ENCODE measurements at places on chromosomes 16 and 17.

DNA sequence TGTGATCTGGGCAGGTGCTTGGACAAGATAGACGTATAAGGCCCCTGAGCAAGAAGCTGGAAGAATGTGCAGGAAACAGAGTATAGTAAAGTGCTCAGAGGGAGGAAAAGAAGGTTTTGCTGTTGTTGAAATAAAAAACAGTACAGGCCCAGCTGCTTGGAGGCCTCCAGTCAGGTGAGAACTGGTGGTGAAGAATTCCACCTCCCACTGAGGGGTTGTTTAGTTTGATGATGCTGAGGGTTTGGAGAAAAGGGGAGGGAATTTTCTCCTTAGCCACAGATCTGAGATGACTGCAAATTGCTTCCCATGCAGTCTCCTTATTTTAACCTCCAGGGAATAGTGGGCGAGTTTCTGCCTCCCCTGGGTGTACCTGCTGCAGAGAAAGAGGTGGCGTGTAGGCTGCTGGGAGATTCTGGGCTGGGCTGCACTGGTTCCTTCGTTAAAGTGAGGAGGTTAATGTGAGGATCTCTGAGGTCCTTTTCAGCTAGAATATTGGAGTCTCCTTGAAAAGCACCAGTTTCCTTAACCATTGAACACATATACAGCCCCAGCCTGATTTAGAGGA is 25.8 kb downstream of the SMPD3 start:
- no peak for DNase-seq

- no peak for DNase-seq
Observed at GRCh38 chr16:13839577-13839976, 80.4 kb upstream of the ERCC4 start.

- no peak for DNase-seq
Observed at GRCh38 chr17:17424552-17424951, 52.2 kb upstream of the MED9 start.

DNA sequence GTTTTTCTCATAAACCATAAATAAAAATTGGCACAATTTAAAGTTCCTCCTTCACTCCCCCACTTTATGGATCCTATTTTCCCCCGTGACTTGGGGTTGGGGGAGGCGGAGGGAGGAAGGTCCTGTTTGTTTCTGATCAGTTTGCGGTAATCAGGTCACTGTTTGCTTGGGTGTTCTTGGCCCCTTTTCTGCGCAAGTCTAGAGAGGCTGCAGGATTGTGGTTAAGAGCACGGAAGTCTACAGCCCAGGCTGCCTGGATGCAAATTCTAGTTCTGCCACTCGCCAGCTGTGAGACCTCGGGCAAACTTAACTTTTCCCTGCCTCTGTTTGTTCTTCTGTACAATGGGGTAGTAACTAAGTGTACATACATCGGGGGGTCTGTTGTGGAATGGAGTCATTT is 12.1 kb downstream of the ATP2C2 start:
- no peak for DNase-seq

DNA sequence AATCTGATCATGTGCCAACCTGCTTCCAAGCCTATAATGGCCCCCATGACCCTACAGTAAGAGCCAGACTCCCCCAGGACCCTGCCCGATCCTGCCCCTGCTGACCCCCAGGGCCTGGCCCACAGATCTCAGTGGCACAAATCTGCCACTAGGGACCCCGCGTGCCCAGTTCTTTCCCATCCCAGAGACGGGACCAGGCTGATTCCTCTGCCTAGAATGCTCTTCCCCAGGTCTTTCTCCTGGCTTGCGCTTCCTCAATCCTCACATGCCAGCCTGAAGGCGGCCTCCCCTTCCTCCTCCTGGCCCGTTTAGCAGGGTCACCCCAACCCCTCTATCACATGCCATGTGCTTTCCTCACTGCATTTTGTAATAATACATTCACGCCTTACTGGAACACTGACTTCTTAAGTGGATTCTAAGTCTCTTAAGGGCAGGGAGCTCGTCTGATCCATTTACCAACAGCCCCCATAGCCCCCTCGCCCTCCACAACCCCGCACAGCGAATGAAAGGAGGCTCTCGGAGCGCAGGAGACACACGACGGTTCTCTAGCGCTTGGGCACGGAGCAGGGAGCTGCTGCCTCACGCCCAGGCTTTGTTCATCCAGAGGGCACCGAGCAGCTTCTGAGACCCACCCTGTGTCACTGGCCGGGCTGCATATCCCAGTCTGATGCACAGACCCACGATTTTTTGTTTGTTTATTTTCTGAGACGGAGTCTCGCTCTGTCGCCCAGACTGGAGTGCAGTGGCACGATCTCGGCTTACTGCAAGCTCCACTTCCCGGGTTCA is 1.2 kb downstream of the TRIM65 start:
- DNase-seq = peak; percentile 76

GRCh38 chr16:47395733-47396498 is 64.9 kb downstream of the ITFG1 start:
- no peak for DNase-seq

DNA sequence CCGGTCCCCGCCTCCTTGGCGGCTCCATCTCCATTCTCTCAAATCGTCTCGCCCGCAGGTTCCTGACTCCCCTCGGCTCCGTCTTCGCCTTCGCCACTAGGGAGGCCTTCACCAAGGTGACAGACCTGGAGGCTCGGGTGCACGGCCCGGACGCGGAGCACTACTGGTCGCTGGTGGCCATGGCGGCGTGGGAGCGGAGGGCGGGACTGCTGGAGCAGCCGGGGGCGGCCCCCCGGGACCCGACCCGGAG is 862 bp downstream of the GLTPD2 start:
- no peak for DNase-seq

DNA sequence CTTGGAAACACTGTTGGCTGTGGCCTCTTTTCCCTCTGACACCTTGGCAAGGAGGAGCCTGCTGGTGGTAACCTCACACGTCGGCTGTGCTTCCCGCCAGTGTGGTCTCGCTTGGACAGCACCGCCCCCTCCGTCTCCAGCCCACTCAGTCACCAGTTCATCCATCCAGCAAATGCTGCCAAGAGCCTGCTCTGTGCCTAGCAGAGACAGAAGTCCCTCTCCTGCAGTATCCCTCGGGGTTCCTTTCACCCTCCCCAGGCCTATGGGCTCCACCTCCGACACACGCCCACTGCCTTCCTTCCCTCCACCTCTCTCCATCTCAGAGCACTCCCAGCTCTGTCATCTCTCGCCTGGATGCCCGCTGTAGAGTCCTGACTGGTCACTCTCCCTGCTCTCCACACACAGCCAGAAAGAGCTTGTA is 12.3 kb downstream of the CACNG4 start:
- DNase-seq = no peak

- DNase-seq = no peak
Observed at GRCh38 chr17:48721009-48721402, 1.3 kb downstream of the PRAC1 start.

DNA sequence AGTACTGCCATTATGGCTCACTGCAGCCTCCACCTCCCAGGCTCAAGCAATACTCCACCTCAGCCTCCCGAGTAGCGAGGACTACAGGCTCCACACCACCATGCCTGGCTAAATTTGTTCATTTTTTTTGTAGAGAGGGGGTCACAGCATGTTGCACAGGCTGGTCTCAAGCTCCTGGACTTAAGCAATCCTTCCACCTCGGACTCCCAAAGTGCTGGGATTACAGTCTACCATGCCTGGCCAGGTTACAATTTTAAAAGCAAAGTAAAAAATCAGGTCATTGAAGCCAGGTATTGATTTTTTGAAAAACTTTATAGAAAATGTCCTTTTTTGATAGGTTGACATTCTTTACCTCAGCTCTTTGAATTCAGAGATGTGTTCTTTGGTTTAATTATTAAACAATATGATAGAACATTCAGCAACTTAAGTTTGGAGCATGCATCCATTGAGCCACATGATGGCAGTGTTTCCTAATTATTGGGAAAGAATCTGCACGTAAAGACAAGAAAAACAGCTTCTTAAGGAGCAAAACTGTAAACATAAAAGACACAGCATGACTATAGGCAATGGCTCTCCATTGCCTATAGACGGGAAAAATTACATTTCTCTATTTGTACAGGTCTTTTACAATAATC is 1.7 kb upstream of the SLC16A11 start:
- DNase-seq = no peak

DNA sequence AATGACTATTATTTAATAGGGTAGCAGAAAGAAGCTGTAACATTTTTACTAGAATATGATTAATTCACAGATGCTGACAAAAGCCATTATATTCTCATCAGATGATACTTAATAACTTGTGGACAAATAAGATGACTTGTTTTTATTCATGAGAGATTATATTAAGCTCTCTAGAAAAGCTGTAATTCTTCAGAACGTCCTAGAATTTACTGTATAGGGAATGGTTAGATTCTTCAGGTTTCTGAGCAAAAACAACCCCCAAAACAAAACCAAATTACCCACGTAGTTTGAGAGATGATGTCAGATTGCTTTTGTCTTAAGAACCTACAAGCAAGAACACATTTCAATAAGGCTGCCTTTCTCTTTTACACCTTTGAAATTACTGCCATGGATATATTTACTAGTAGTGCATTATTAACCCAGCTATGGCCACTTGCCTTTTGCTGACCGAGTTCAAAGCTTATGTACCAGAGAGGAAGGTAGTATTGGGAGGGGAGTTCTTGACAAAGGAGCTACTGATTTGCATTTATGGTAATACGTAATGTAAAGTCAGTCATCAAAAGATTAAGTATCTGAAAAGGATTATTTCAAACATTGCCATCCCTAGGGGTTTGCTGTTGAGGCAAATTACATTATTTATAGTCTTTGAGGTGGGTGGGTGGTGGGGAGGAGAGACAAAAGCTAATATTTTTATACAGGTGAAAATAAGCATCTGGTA is 51.7 kb downstream of the NLK start:
- DNase-seq = no peak

- DNase-seq = no peak
Observed at GRCh38 chr16:74451951-74452758, 30.9 kb upstream of the CLEC18B start.

- DNase-seq = no peak
Observed at GRCh38 chr17:71145486-71145885, 975.3 kb upstream of the SOX9 start.

- DNase-seq = no peak
Observed at GRCh38 chr16:83887080-83887479, 11.8 kb upstream of the MLYCD start.

DNA sequence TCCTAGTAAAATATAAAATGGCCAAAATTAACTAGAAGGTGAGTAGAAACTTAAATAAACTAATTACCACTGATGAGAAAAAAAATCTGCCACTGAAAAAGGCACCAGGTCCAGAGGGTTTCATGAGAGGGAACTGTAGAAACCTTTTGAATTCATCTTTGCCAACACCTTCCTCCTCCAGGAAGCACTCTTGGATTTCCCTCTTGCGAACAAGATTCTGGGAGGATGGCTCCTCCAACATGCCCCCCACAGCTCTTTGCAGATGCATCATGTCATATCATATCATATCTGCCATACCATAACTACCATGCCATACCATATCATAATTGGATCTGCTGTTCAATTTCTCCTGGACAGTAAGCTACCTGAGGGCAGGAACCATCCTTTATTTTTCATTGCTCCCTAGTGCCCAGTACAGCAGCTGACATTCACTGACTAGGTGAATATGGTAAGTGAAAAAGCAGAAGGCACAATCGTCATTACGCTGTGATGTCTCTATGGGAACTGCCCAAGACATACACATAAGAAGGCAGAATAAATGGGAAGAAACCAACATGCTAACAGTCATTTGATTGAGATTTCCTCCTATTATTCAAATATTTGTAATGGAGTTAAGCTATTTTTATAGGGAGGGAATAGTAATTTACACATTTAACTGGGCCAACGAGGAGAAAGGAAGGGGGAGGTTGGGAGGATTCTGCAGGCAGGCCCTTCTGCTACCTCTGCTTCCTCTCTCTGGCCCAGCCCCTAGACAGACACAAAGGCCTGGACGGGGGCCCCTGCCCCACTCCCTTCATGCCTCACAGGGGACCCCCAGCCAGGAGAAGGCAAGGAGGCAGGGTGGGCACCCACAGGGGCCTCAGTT is 110.1 kb upstream of the SMURF2 start:
- no peak for DNase-seq

DNA sequence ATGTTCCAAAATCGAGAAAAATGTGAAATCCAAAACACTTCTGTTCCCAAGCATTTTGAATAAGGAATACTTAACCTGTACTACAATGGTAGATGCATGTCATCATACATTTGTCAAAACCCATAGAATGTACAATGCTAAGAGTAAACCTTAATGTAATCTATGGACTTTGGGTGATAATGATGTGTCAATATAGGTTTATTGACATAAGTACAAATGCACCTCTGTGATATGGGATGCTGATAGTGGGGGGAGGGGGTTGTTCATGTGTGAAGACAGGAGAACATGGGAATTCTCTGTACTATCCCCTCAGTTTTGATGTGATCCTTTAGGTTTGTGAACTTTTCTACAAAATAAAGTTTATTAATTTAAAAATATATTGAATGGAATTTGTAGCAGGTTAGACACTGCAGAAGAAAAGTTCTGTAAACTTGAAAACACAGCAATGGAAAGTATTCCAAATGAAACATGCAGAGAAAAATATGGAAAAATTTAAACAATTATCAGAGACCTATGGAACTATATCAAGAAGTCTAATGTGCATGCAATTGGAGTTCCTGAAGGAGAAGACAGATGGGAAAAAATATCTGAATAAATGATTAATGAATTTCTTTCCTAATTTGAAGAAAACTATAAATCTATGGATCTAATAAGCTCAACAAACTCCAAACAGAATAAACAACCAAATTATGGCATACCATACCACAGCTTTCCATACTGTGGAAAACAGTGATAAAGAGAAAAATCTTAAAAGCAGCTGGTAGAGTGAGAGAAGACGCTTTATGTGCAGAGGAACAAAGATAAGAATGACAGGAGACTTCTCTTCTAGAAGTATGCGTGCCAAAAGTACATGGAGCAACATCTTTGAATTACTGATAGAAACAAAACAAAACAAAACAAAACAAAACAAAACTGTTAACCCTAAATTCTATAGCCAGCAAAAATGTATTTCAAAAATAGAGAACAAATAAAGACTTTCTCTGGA is 34.7 kb upstream of the MSI2 start:
- no peak for DNase-seq

DNA sequence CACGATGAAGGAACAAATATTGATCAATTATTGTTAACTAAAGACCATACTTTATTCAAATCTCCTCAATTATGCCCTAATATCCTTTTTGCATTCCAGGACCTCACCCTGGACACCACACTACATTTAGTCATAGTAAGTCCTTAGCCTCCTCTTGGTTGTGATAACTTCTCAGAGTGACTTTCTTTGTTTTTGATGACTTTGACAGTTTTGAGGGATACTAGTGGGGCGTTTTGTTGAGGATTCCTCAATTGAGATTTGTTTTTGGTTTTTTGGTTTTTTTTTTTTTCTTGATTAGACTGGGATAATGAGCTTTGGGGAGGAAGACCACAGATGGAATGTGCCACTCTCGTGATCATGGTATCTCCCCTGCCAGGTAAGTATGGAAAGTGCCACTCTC is 105.5 kb downstream of the SOX9 start:
- DNase-seq = no peak

- no peak for DNase-seq
Observed at GRCh38 chr17:4898927-4899326, 409 bp upstream of the C17orf107 start.

- DNase-seq = no peak
Observed at GRCh38 chr16:87789437-87790291, 23.9 kb upstream of the KLHDC4 start.

Data from H9 (cell line).